CD8-positive, alpha-beta T cell (primary cell): ENCODE measurements at places on chromosomes 13 and 19. TPM values are rescaled to one million over a fixed set of nuclear protein-coding genes. Genes with fewer than 3 reads are reported as not detected.

GRCh38 chr19:1151917-1152587 lies 22.0 kb downstream of the SBNO2 start:
- no peak for DNase-seq

GRCh38 chr19:45497791-45498190 lies 452 bp upstream of the PPM1N start:
- no peak for DNase-seq

DNA sequence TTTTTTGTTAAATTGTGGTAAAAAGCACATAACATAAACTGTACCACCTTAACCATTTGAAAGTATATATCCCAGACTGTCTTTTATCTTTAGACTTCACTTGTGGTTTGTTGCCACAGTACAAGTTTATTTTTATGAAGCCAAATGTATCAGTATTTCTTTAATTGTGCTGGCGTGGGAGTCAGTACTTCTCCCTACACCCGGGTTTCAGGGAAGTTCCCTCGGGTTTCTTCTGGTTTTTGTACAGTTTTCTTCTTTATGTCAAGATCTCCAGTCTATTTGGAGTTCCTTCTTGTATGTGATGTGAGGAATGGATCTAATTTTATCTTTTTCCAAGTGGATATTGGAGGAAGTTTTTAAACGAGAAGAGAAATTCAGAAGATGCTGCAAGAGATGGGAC lies 20.5 kb downstream of the CCDC8 start:
- no peak for DNase-seq

GRCh38 chr19:31356587-31357314 lies 7.5 kb upstream of the TSHZ3 start:
- DNase-seq, result peak; percentile 70

DNA sequence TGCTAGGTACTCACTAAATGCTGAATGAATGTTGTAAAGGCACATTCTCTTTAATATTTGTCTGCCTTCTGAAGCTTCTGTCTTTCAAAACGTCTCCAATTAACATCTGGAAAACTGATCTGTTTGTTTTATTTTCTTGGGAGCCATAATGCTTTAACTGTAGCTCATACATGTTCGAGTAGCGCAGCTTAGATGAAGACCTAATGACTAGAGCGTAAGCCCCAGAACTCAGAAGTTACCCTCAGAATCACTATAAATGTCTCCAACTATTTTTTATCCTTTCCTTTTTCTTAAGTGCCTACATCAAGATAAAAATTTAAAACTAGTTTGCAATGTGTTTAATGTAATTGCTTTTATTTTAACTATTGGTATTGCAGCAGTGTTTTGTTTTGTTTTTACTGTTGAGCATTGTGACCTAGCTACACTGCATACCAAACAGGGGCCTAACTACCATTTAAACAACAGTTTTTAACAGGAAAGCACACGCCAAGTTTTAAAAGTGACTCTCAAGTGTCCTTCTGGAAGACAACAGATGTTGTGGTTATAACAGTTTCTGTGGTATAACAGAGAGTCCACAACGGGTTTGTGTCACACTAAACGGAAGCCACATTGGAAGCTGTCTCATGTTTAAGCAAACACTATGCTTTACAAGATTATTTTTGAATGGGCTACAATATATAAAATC lies 42.0 kb downstream of the MRPL57 start:
- DNase-seq, result peak; percentile 16

DNA sequence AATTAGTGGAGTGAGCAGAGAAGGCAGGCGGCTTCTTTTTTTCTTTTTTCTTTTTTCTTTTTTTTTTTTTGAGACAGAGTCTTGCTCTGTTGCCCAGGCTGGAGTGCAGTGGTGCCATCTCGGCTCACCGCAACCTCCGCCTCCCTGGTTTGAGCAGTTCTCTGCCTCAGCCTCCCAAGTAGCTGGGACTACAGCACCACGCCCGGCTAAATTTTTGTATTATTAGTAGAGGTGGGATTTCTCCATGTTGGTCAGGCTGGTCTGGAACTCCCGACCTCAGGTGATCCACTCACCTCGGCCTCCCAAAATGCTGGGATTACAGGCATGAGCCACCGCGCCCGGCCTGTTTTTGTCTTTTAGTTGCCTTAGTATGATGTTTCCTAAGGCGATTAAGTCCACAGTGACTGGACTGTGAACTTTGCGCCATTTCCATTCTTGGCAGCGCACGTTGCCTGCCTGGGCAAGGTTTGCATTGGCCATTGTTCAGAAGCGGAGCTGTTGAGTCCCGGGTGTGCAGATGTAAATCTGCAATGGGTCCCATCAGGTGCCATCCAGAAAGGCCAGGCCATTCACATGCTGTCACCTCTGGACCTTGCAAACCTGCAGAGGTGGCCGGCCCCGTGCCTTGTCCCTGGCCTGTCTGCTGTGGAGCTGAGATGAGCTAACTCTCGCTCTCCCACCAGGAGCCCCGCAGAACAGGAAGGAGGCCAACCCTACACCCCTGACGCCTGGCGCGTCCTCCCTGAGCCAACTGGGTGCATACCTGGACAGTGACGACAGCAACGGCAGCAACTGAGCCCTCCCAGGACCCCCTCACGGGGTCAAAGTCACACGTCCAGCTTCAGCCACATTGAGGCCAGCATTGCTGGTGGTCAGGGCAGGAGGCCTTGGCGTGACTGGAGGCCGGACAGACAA lies 10.9 kb upstream of the SHD start:
- DNase-seq, result no peak

DNA sequence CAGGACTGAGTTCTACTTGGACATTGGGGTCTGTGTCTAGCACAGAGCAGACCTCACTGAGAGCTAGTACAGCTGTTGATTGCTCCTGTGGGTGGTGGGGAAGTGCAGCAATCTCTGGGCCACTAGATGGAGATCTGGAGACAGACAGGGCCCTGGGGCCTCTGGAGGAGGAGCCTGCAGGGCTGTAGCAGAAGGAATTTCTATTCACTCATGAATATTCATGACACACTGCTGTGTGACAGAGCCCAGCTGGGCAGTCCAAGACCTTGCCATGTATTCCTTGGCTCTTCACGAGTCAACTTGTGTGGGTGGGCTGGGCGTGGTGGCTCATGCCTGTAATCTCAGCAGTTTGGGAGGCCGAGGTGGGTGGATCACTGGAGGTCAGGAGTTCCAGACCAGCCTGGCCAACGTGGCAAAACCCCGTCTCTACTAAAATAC lies 37.5 kb downstream of the SUGP2 start:
- DNase-seq, result peak; percentile 15

DNA sequence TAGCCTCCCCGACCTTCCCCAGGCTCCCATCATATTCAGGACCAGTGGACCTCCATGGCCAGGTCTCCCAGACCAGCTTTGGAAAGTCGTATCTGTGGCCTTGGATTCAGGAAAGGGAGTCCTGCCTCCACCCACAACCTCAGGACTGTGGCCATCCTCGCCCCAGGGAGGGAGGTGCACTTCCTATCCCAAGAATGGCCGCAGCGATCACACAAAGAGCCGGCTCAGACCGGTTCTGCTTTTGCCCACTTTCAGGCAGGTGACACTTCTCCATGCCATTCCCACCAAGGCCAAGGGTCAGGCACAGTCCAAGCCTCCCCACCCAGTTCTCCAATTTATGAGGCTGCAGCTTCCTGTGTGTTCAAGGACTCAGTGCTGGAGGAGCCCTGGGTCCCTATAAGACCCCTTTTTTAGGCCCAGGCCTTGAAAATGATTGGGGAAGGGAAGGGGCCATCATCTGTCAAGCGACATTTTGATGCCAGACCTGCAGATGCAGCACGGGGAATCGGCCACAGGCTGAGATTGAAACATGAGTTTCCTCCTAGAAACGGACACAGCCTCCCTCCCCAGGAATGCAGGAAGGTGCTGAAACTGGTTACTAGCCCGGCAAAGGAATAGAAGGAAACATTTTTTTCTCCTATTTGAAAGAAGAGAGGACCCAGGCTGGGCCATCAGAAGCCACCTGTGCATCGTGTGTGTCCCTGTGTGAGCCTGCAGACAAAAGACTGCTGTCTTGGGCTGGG lies 65.6 kb upstream of the USE1 start:
- DNase-seq, result no peak

GRCh38 chr13:32822771-32823170 lies 193.5 kb upstream of the KL start:
- no peak for DNase-seq

GRCh38 chr13:29165840-29166239 lies 345.7 kb downstream of the MTUS2 start:
- no peak for DNase-seq

- DNase-seq, result no peak
Observed at GRCh38 chr13:113764793-113765563, 6.0 kb downstream of the TMEM255B start.

- no peak for DNase-seq
Observed at GRCh38 chr19:10189616-10190015, 5.1 kb downstream of the DNMT1 start.

GRCh38 chr19:43439032-43439708 lies 24.5 kb downstream of the TEX101 start:
- DNase-seq, result peak; percentile 43

- DNase-seq, result no peak
Observed at GRCh38 chr19:14114854-14115253, 2.7 kb downstream of the PRKACA start.

DNA sequence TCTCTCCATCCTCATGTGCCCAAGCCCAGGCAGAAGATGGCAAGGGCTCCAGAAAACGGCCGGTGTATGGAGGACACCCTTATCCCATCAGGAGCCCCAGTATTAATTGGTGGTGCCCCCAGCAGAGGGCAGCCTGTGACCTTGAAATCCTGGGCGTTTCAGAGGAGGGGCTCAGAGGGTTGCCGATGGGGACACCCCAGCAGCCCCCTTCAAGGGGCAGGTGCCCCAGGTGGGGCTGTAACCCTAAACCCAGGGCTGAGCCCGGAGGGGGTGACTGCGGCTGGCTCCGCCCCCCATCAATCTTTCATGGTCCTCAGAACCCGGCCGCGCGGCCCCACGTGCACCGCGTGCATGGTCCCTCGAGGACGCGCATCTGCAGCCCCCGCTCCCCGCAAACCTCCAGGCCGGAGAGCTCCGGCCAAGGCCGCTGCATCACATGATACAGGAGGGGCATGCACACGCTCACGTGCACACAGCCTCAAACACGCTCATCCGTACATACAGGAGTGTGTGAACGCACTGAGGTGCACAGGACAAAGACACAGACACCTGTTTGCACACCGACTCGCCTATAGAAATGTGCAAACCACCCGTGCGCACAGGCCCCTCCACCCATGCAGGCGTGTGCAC lies 949 bp downstream of the RAB3A start:
- peak; percentile 54 for DNase-seq

Gene NBEA
- total RNA-seq, result 2.8 TPM

Gene TMIGD2
- total RNA-seq, result 18.7 TPM

Gene U2AF2
- 201 TPM for total RNA-seq

Gene TYROBP
- 5.2 TPM for total RNA-seq

Gene KLHL1
- not detected for total RNA-seq

Gene WDR87
- not detected for total RNA-seq
